ENCODE measurements at places on chromosomes 7 and 10.

DNA sequence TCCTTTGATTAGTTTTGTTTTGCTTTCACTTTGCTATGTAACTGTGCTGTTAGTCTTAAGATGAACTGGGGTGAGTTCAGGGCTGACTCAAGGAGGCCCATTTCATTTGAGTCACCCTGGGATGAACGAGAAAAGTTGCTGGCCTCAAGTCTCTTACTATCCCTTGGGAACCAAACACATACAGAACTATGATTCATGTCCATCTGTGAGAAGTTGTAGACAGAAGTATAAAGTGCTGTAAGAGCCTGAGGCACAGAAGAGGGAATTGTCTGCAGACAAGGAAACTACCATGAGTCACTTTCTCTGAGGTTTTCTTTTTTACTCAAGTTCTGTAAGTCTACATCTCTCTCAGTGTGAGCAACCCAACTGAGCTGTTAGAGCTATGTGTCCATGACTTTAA lies 179.8 kb upstream of the CSTF2T start:
- no peak for DNase-seq

DNA sequence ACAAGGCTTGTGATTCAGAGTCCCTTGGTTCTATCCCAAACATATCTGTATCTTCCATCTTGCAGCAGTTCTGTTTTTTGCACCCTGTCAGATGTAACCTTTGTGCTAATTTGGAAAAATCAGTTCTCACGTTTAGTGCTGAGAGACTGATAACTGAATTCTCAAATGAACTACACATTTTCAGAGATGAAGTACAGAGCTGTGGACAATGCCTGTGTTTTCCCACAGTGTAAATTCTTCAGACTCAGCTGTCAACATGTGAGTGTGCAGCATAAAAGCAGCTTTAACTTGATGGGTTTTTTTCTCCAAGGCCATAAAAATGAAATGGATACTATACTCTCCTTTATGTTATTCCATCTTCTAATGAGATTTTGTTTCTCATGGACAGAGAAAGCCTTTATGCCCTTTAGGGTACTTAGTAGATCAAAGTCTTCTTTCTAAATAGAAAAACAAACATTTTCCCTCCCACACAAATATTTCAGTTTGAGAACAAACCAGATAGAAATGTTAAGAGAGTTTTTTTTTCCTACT lies 150.9 kb downstream of the SEMA3A start:
- DNase-seq: no peak

- DNase-seq: no peak
These were observed 48.0 kb downstream of the PDZD8 start for GRCh38 chr10:117327262-117327661.

- no peak for DNase-seq
These were observed 631 bp downstream of the SUPV3L1 start for GRCh38 chr10:69180525-69181204.

- DNase-seq: no peak
These were observed 26.0 kb downstream of the RBM17 start for GRCh38 chr10:6114805-6115341.

- DNase-seq: no peak
These were observed 59.6 kb upstream of the FAM180A start for GRCh38 chr7:135808206-135808605.

GRCh38 chr10:59585046-59585700 lies 124.5 kb downstream of the SLC16A9 start:
- no peak for DNase-seq

DNA sequence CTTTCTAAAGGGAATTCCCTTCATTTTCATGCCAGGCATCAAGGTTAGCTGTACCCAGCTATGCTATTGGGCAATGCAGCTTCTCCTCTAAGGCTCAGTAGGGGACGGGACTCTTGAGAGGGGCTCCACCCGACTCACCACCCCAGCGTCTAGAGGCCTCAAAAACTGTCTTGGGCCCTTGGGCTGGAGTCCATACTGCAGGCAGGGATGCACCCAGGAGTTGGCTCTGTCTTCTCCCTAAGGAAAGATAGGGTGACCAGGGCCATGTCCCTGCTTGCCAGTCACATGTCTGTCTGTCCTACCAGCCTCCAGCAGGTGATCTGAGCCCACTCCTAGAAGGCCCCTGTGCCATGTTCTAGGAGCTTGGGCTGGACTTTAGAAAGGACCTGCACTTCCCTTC lies 1.2 kb downstream of the OPN4 start:
- no peak for DNase-seq

GRCh38 chr7:157849726-157850125 lies 512.9 kb downstream of the DNAJB6 start:
- no peak for DNase-seq

- DNase-seq: no peak
These were observed 53.0 kb upstream of the PPP1R17 start for GRCh38 chr7:31633894-31634494.

- peak; percentile 43 for DNase-seq
These were observed 239.6 kb downstream of the DNAJB6 start for GRCh38 chr7:157576415-157576814.

DNA sequence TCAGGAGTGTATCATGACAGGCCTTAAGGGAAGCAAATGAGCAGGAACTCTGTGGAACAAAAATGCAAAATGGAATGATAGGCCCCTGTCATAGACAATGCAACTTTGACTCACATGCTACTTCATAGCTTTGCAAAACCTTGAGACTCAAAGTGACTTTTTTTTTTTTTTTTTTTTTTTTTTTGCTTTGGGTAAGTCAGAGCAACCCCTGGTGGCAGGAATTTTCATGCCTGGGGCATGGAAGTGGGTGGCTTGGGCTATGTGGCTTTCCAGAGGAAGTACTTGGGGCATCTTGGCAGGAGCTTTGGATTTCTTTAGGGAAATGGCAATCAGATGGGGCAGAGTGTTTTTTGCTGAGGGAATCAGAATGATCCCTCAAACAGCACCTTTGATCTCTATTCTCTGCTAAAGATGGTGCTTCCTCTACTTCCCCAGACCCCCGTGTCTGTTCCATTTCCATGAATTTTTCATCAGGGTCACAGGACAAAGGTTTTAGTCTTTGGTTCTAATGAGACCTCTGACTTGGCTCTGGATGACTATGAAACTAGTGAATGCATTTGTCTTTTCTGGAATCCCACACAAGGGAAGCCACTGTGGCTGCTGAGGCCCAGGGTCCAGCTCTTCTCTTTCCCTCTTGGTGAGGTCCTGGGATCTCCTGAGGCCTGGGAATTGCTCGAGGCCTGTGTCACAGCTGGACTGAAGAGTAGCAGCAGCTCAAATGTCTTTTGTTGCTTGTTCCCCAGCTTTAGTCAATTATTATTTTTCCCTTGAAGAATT lies 62.8 kb downstream of the TACC2 start:
- no peak for DNase-seq

DNA sequence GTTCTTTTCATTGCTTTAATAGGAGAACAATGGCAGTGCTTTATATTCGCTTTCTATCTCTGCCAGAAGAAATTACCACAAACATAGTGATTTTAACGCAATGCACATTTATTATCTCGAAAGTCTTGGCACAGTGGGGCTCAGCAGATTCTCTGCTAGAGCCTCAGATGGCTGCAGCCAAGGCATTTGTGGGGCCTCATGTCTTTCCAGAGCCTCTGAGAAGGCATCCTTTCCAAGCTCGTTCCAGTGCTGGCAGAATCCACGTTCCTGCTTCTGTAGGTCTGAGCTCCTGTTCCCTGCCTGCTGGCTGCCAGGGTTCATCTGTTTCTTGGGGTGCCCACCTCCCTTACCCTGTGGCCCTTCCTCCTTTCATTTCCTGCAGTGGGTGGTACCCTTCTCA lies 60.2 kb downstream of the LRRC18 start:
- DNase-seq: no peak

DNA sequence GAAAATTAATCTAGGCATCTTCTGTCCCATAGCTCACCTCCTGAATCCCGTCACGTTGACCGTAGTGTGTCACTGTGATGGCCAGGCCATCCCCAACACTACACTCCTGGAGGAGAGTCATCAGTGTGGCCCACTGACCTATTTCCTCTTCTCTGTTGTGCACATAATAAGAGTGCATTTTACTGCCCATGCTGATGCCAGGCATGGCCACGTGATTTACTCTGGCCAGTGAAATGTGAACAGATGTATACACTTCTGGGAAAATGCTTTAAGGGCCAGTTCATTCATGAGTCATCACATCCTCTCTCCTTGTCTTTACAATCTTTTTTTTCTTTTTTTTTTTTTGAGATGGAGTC lies 101.9 kb upstream of the PIP4K2A start:
- no peak for DNase-seq

DNA sequence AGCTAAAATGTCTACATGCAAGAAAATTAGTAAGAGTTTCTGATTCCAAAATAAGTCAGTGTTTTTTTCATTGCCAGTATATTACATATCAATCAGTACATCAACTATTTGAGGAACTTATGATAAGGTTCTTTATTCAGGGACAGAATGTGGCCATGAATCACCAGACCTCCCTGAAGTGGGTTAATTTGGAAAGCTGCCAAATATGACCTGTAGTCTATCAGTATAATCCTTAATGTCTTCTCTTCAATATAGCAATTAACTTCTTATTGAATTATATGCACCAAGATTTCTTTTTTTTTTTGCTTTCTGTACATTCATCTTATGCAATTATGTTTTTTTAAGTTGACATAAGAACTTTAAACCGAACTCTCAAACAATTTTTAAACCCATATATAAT lies 714.5 kb upstream of the POT1 start:
- DNase-seq: no peak

DNA sequence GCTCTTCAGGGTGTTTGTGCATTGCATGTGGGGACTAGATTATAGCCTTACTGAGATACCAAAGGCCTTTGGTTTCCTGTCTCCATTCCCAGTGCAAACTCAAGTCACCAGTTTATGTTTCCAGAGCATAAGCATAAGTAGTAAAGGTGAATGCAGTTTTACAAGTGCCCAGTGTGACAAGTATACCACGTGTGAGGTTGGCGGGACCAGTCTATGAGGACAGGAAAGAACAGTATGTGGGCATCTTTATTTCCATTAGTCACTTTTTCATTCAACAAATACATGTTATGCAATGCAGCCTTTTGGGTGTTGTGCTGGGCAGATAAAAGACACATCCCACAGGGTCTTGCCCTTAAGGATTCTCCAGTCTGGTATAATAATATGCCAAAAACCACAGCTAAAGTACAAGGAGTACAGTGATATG lies 146.5 kb downstream of the ARID5B start:
- no peak for DNase-seq

GRCh38 chr10:7274293-7274692 lies 136.5 kb downstream of the SFMBT2 start:
- DNase-seq: no peak

All from activated T-helper 1 cell treated with Interleukin-2 at 50 U/mL for 16 hours (primary cell).